Activated CD8-positive, alpha-beta memory T cell treated with anti-CD3 and anti-CD28 coated beads, Interleukin-2, amount 10 ng/mL, durations not matched to agents 7 days and 5 days (primary cell): ENCODE measurements at places on chromosomes 4 and X. TPM values are rescaled to one million over a fixed set of nuclear protein-coding genes. Genes with fewer than 3 reads are reported as not detected.

GLRA2 gene
- not detected for total RNA-seq

MEPE gene
- not detected for total RNA-seq

UGT2B10 gene
- total RNA-seq = not detected

RAB9B gene
- 0.19 TPM for total RNA-seq

ARR3 gene
- total RNA-seq = not detected

TLR8 gene
- not detected for total RNA-seq

YY2 gene
- total RNA-seq = 1.7 TPM

ARFIP1 gene
- total RNA-seq = 25.0 TPM

GPM6B gene
- total RNA-seq = not detected

QRFPR gene
- total RNA-seq = not detected

GSPT2 gene
- 10.8 TPM for total RNA-seq

SPANXN3 gene
- not detected for total RNA-seq

WAS gene
- 161 TPM for total RNA-seq

SLC34A2 gene
- total RNA-seq = not detected

XIAP gene
- total RNA-seq = 36.6 TPM
